ENCODE measurements at places on chromosomes 1 and 21.
A peak's percentile ranks its signal among the peaks of the same experiment; 100 is the strongest.

GRCh38 chr1:194215448-194215847, 1029.0 kb upstream of the B3GALT2 start:
- DNase-seq: no peak

DNA sequence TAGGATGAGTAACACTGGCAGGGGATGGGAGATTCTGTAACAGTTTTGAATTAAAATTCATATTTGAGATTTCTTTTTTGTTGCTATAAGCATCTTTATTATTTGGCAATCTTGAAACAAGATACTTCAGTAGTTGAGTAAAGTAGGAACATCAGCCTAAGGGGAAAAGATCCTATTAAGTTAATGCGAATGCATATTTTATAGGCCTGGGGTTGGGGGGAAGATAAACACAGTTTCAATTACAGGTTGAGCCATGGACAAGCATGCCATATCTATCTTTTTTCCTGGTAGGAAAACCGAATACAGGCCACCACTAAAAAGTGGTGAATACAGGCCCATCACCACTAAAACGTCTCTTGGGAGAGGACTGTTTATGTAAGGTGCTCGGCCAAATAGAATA, 32.3 kb downstream of the SMAP2 start:
- DNase-seq: no peak

DNA sequence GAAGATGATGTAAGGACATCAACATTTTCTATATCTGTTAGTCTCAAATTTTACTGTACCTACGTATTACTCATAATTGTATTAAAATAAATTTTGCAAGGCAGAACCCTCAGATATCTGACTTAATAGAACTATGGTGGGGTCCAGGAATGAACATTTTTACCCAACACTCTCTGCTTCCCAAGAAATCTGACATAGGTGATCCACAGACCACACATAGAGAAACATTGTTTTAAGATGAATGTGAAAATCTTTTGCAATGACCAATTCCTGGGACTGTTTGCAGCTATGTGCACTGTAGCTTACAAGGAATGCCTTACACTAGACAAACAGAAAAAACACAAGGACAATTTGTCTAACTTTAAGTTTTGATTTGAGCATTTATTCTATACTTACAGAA, 645.6 kb upstream of the ADGRL2 start:
- DNase-seq: no peak

- DNase-seq: no peak
Observed at GRCh38 chr1:94909486-94909885, 17.4 kb downstream of the CNN3 start.

GRCh38 chr1:150151291-150152181, 1.8 kb downstream of the PLEKHO1 start:
- DNase-seq: no peak

- DNase-seq: no peak
Observed at GRCh38 chr1:97926017-97926708, 5.3 kb upstream of the DPYD start.

DNA sequence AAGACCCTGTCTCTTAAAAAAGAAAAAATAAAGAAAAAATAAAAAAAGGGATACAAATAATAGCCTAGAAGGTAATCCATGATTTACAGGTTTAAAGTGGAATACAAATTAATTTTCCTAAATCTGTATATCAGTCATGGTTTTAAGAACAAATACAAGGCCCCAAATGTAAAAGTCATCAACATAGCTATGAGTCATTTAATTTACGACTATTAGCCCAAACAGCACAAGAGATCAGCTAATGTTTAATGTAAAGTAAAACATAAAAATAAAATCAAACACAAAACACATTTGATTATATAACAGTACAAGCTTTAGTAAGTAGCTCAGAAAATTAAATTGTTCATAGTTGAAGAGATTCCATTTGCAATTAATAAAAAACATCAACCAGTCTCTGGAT, 20.3 kb upstream of the TAL1 start:
- DNase-seq: no peak

DNA sequence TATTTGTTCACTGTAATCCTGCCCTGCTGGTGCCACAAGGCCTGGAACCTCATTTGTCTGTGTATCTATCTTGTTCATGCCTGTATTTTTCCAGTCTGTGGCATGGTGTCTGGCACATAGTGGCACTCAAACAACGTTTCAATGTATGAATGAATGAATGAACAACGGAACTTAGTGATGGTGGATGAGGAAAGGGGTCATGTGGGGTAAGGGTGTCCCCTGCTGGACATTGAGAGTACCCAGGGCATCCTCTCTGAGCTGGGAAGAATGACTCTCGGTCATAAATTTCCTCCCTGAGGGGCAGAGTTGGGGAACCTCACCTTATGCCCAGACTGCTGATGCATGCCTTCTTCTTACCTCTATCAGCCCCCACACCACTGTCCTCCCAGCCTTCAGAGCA, 18.9 kb upstream of the ZNF683 start:
- DNase-seq: peak; percentile 34

GRCh38 chr1:22817462-22817861, 106.8 kb downstream of the EPHB2 start:
- no peak for DNase-seq

DNA sequence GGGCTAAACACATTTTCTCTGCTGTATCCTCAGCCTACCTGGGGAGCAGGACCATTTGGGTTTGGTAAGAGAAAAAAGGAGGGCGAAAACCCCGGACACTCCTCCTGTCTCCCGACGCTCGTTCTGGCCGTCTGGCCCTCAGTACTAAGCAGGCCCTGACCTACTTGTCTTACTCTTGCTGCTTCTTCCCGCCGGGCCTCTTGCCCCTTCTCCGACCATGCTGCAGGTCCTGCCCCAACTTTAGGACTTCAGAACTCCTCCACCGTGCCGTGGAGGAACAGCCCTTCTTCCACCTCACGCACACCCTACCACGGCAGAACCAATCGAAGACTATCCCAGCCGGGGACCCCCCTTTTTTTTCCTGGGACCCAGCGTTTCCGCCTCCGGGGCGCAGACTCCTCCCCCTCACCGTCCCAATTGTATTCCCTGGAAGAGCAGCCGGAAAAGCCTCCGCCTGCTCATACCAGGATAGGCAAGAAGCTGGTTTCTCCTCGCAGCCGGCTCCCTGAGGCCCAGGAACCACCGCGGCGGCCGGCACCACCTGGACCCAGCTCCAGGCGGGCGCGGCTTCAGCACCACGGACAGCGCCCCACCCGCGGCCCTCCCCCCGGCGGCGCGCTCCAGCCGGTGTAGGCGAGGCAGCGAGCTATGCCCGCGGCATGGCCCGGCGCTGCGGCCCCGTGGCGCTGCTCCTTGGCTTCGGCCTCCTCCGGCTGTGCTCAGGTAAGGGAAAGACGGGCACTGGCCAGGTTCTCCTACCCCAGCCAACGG, at the start of gene CHRNB2:
Gene CHRNB2 (plus strand): TSS at position 393 of the 771 bp plus-strand sequence. CDS start 267 bp downstream, at position 660.
- peak; percentile 45 for DNase-seq

- DNase-seq: no peak
Observed at GRCh38 chr1:154733621-154734020, 125.6 kb upstream of the ADAR start.

GRCh38 chr21:39258207-39258606, 55.2 kb downstream of the BRWD1 start:
- DNase-seq: no peak

- no peak for DNase-seq
Observed at GRCh38 chr1:207651583-207651982, 6.7 kb downstream of the CR1L start.

DNA sequence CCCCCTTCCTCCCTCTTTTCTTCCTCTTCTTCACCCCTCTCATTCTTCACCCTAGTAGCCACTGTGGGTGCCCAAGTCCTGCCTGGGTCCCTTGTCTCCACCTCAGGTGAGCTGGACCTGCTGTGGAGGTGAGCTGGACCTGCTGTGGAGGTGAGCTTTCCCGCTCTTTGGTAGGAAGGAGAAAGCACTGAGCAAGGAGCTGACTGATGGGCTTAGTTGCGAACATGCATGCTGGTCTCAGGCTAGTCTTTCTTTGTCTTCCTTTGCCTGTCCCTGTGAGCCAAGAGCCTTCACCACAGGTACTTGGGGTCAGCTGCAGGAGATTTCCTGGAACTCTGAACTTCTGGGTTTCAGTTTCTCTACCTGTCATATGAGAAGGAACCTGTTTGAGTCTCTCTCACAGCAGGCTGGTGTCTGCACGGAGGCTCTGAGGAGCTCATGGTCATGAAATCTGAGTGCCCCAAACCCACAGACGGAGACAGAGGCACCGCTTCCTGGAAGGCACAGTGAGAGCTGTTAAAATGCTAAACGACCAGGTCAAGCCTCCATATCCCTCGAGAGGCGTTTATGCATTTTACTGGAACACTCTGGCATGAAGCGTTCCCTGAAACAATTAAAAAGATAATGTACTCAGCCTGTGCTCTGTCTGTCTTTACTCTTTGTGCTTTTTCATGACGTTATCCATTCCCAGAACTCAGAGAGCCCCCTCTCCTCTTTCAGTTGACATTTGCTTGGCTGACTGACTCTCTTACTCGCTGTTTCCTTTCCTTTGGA, 69.5 kb downstream of the RHOU start:
- no peak for DNase-seq

DNA sequence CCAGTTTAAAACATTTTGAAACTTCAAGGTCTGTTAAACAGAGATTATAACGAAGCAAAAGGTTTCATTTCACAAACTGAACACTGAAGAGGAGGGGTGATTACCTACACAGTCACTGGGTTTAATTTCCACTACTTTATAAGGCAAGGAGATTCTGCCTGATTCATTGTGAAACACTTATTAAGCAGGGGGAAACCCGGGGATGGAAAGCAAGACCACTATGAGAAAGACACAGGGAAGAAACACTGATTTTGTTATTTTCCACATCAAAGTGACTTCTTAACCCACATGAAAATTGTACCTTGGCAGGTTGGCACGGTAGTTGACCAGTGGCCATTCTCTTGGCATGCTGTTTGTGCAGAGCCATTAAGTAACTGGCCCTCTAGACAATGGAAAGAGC, 8.1 kb upstream of the F5 start:
- no peak for DNase-seq

DNA sequence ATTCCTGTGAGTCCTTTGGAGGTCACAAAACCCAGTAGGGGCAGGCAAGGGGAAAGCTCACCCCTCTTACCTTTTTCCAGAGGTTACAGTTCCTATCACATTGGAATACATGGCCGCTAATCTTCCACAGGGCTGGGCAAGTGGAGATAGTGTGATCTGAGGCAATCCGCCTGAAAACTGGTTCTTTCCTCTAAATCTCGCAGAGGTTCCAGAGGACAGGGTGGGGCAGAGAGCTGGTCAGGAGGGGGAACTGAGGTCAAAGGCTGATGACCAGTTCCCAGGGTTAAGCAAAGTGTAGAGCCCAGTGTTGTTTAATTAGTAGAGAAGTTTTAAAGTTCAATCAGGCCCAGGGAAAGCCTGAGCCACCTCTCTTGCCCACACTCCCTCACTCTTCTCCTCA, at the start of gene SERPINC1:
Gene SERPINC1 (minus strand): TSS at position 179 of the 400 bp plus-strand sequence. CDS start 68 bp downstream, at position 111.
- no peak for DNase-seq

- DNase-seq: no peak
Observed at GRCh38 chr1:203581841-203582240, 44.8 kb upstream of the ATP2B4 start.

GRCh38 chr1:2326524-2326923, 64.8 kb downstream of the MORN1 start:
- DNase-seq: no peak

GRCh38 chr1:200153277-200154055, 126.0 kb downstream of the NR5A2 start:
- DNase-seq: no peak

Measured in Ammon's horn (tissue), 1 donor.